Stimulated activated CD4-positive, alpha-beta T cell treated with anti-CD3 and anti-CD28 coated beads, Interleukin-15, amount 100 ng/mL, for 1 hour (primary cell): ENCODE measurements at places on chromosomes 12 and 14.

- no peak for DNase-seq
These were observed 884.2 kb downstream of the FLRT2 start for GRCh38 chr14:86414146-86414545.

GRCh38 chr14:25552826-25553225, 502.9 kb upstream of the STXBP6 start:
- no peak for DNase-seq

GRCh38 chr14:90578283-90578985, 181.6 kb downstream of the CALM1 start:
- no peak for DNase-seq

DNA sequence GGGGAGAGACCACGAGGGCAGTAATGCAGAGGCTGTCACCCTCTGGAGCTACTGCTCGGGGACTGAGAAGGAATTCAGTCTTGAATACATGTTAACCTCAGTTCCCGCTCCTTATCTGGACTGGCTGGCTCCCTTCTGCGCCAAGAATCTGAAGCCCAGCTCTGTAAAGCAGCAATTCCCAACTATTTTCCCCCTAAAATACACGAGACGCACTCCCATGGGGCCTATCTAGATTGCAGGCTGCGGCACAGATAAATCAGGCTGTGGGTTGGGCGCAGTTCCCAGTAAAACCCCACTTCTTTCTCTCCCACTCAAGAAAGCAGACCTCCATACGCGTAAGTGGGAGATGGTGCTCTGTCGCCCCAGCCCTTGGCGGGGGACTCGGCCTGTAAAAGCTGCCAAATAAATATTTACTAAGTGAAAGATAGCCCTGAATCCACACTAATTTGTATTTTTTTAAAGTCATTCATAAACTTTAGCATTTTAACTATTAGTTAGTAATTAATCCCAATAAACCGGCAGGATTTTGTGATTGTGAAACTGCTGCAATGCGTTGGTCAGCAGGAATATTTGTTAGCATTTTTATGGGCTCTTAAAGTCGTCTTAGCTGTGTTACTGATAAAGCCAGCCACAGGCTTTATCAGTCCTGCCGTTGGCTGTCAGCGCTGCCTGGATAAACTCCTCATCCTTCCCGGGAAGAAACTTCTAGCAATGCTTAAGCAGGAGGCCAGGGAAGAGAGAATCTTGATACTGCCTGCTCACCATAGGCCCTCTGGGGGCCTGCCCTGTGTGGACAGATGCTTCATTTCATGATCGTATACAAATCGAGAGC, 17.8 kb downstream of the FBXL14 start:
- no peak for DNase-seq

GRCh38 chr12:59873136-59873535, 277.3 kb downstream of the SLC16A7 start:
- no peak for DNase-seq
